CD8-positive, alpha-beta memory T cell (primary cell): ENCODE measurements at places on chromosomes 3 and 15.

DNA sequence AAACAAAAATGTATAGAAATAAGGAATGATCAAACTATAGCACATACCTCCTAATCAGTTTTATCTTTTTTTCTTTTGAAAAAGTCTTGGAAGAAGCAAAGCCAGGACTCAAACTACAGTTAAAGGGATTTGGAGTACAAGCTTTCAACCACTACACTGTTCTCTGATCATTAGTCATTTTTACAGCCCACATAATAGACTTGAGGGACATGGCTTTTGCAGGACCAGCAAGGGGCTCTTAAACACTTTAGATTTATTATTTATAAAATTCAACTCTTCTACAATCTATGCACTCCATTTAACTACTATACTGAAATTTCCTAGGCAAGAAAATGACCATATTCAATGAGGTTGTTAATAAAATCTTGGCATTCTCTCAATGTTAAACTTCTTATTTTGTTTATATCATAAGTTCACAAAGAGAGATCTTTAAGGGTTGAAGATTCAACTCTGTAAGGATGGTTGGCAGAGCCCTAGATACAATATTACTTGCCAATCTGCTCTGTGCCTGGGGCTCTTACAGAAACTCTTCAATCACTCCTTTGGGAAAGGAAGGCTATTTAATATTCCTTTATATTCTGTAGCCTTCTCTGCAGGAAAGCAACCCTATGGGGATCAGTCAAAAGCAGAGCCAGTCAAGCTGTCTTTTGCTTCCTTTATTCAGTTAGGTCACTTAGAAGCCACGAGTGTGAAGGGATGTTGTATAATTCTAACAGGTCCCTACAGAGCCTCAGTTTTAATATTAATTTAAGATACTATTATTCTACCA is 557.7 kb upstream of the SGO1 start:
- no peak for DNase-seq

DNA sequence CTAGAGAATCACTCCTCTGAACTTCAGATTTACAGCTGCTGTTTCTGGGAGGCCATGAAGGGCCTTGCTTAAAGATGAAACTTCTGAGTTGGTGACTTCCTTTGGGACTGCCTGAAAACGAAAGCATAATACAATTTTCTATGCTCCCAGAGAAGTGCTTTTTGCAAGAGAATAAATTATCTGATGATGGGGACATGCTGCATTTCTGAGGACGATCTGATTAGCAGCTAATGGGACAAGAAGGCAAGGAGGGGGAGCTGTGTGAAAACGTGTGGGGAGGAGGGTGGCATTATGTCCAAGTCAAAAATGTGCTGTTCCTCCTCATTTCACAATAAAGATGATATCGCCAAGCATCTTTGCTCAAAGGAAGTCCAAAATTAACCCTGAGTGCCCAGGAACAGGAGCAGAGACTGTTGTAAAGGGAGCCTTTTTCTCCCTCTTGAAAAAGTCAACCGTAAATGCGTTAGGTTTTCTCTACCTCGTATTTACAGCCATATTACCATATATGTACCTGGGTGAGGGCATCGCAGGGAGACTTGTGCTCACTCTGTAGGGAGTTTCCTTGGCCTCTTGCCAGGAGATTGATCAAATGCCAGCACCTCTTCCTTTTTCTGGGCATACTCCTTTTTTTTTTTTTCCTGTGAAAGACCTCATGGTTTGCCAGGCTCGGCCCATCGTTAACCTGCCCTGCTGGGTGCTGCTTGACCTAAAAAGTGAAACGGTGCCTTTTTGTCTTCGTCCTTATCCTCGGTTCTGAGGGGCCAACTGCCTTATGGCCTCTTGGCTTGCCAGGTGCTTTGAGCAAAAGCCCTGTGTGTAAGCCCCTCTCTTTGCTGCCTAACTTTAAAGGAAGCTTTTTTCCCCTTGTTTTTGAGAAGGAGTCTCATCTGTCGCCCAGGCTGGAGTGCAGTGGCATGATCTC is 11.5 kb downstream of the ITPR1 start:
- peak; percentile 59 for DNase-seq

DNA sequence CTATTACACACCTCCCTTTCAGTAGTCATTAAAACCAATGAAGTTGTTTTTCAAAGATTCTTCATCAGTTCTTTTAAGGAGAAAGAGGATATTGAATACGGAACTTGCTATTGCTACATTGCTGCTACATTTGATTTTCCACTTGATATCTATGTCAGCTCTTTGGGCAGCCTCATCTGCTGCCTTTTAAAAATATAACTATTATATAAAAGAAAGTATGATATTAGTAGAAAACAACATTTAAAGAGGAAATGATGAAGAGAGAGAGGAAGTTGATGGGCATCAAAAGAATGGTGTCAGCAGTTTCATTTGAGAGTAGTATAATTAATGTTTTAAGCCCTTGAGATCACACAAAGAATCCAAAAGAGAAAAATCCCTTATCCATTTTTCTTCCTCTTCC is 171.4 kb downstream of the NFKBIZ start:
- DNase-seq, result no peak

GRCh38 chr3:28835751-28836150 is 445.1 kb upstream of the RBMS3 start:
- DNase-seq, result no peak

GRCh38 chr3:99901200-99901926 is 83.7 kb downstream of the CMSS1 start:
- no peak for DNase-seq

DNA sequence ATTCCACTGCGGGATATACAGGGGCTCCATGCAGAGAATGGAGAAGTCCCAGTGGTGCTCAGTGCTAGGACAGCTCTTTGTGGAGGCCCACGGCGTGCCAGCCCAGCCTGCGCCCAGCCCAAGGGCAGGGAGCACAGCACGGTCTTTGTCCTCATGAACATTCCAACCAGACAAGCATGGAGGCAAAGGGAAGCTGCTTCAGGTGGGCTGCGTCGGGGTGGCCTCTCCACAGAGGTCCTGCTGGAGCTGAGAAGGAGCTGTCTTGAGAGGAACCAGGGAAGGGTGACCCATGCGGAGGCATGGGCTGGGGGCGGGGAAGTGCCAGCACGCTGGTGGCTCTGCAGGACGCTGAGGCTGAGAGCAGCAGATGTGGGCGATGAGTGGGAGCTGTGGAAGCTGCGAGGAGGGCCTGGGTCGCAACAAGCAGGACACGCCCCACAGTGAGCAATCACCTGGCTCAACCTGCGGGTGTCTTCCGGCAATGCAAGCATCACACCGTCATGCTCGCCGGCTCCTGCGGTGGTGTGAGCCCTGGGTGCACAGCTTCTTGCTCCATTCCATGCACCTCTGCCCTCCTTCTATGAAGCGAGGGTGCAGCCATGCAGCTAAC is 14.0 kb upstream of the KLF15 start:
- DNase-seq, result no peak

DNA sequence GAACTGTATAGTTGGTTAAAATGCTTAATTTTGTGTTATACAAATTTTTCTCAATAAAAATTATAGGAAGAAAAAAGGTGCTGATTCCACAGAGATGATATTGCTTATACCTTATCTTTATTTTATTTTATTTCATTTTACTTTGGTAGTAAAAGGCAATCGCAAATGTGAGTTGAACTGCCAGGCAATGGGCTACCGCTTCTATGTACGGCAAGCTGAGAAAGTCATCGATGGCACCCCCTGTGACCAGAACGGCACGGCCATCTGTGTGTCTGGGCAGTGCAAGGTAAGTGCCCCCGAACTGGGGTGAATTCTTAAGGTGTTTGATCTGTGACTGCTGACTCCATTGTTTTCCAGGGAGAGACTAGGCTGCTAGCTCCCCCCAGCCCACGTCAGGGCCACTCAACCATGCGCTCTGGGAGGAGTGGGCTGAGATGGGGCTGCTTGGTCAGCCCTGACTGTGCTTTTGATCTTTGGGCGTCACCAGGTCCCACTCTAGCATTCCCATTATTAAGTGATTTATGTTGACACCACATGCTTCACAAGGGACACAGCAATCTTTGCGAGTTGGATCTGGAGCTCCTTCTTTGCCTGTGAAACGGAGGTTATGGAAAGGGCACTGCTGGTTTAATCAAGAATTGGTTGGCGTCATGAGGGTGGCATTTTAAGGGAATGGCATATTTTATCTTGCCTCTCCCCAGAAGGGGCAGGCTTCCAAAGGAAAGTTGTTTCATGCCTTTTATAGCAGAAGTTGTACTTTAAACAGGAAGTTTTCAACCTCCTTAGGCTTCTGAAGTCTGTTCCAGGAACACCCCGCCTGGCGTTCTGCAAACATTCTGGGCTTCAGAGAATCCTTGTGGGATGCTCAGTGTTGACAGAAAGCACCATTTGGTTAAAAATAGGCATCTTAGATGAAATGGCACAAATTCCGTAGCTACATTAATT is 296.5 kb downstream of the THSD4 start:
- DNase-seq, result no peak

GRCh38 chr3:59690886-59691285 is 641.1 kb upstream of the CFAP20DC start:
- DNase-seq, result no peak

DNA sequence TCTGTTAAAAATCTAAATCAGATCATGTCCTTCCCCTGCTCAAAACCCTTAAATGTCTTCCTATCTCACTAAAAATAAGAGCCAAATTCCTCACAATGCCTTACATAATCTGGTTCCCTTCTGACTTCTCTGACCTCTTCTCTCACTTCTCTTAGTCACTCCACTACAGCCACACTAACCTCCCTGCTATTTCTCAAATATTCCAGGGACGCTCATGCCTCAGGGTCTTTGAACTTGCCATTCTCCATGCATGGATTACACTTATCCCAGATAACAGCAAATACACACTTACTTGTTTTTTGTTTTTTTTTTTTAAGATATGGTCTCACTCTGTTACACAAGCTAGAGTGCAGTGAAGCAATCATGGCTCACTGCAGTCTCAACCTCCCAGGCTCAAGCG is 8.5 kb downstream of the TP53BP1 start:
- DNase-seq, result no peak

- DNase-seq, result no peak
These were observed 41.4 kb downstream of the SORD start for GRCh38 chr15:45064386-45064785.

DNA sequence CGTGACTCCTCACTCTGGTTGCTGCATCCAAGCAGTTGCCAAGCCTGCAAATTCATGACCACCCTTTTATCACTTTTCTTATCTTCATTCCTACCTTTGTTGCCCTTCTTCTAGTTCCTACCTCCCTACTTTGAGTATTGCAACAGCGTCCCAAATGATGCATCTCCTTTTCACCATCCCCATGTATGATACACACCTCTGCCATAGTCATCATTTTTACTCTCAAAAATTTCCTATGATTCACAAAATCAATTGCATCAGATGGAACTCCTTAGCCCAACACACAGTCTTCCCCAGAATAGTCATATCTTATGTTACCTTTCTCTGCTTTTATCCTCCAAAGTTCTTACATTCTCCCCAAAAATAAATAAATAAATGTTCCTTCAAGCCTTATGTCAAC is 262.6 kb downstream of the TBL1XR1 start:
- no peak for DNase-seq

- no peak for DNase-seq
These were observed 9.7 kb upstream of the MEIS2 start for GRCh38 chr15:37109872-37110572.

DNA sequence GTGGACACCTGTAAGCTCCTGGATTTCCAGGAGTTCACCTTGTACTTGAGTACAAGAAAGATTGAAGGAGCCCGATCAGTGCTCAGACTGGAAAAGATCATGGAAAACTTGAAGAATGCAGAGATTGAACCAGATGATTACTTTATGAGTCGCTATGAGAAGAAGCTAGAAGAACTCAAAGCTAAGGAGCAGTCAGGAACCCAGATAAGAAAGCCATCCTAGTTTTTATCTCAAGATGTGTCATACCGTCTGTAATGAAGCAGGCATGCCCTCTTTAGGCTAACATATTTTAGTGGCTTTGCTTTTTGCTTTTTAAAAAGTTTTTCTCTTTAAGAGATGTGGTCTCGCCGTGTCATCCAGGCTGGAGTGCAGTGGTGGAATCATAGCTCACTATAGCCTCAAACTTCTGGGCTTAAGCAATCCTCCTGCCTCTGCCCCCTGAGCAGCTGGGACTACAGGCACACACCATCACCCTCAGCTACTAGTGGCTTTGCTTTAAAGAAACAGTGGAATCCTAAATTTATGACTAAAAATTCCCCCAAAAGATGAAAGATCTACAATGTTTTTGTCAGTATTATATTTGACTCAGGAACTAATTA is 28.1 kb downstream of the EXOG start:
- no peak for DNase-seq

DNA sequence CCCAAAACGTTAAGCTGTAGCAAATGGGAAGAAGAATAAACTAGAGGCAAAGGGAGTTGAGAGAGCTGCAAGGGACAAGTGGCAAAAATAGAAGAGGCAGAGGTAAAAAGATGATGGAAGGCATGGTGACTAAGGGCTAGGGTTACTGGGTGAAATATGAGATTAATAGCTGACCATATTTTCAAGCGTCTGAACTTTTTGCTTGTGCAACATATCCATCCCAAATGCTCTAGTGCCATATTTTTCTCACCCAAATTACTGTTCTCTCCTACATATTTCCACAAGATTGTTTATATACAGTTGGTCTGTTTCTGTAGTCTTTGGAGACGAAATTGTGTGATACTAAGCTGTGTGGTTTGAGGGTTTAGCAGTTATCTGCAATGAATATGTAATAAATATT is 145.5 kb downstream of the GMNC start:
- no peak for DNase-seq

- DNase-seq, result no peak
These were observed 67.5 kb upstream of the MME start for GRCh38 chr3:155012584-155012983.

- no peak for DNase-seq
These were observed 28.7 kb upstream of the ARIH1 start for GRCh38 chr15:72445426-72445825.

- DNase-seq, result no peak
These were observed 55.9 kb downstream of the CGNL1 start for GRCh38 chr15:57432141-57432741.

DNA sequence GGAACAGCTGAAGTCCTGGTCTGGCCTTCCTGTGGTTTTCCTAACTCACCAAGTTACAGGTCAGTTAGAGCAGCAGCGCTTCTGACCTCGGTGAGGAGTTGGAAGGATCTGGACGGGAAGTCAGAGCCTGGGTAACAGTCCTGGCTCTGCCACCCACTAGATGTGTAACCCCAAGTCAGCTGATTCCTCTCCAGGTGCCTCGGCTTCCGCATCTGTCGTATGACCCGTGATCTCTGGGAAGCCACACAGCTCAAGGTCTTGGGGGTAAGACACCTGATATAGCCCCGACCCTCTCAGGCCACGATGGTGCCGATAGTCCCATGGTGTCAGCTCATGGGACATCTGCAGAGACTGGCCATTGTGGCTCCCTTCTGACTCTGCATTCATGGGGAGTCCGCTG is 8.3 kb upstream of the PIGZ start:
- DNase-seq, result no peak

GRCh38 chr3:136330900-136331299 is 80.8 kb downstream of the PCCB start:
- no peak for DNase-seq

GRCh38 chr3:142912402-142913172 is 23.7 kb upstream of the PCOLCE2 start:
- DNase-seq, result no peak
